Astrocyte of the hippocampus (primary cell): ENCODE measurements at places on chromosomes 2 and 18.

- DNase-seq: no peak
These were observed 329.9 kb downstream of the DYSF start for GRCh38 chr2:71783215-71783614.

- no peak for DNase-seq
These were observed 458 bp downstream of the HYCC2 start for GRCh38 chr2:201070948-201071478.

DNA sequence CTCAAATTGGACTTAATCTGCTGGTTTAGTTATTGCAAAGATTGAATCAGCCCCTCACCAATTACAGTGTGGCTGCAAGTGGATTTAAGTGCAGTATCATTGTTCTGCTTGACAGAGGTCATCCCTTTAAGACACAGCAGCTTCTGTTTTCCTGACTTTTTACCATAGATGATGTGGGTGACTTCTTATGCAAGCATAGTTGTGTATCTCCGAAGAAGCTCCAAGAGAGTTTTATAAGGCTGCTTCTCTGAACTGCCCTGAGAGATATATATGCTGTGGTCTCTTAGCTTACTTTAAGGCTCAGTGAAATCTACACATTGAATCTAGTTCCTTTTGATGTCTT, 3.5 kb downstream of the TRIB2 start:
- no peak for DNase-seq

DNA sequence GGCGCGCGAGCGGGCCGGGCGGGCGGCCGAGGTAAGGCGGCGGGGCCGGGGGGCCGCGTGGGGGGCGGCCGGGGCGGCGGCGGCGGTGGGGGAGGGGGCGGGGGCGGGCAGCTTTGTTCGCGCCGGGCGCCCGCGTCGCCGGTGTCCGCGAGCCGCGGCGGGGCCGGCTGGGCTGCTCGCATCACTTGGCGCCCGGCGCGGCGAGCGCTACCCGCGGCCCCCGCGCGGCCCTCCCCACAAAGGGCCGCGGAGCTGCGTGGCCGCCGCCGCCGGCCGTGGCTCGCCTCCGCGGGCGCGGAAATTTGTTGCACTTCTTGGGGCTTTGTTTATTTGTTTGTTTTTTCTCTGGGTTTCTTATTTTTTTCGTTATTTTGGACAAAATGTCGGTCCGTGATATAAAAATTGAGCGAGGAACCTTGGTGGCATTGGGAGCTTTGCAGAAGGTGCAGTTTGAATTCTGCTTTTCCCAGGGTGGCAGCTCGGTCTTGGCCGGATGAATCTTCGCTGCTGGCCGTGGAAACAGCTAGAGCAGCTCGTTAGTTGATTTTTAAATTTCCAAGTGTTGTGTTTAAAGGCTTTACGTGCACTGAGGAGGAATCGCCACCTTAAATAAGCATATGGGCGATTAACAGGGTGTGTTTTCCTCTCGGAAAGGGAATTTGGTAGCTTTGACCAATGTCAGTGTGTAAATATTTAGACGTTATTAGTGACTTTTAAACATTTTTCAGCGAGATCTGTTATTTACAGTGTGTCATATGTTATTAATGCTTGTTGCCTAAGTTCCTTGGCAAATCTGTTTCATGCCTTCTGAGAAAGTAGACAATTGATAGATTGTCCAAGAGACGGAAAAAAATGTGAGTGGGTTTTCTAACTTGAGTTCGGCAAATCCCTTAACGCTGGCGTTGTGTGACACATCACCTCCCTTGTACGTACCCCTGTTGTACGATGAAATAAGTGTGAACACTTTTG, 822 bp downstream of the UBE2E3 start:
- DNase-seq: peak; percentile 53

GRCh38 chr2:66498289-66498975, 63.5 kb downstream of the MEIS1 start:
- no peak for DNase-seq

DNA sequence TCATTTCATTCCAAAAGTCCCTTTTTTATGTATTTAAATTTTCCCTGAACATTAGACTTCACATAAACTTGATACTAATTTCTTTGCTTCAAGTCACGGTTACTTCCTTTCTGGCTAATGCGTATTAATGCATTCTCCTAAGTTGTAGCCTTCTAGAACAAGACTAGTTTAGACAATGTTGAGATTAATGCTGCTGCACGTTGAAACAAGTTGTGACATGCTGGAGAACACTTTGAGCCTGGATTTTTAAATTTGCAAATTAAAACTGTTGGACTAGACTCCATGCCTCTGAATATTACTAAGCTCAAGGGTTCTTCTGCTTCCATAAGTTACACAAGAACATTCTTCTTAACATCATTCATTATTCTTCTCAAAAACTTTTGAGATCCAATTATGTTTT, 29.1 kb downstream of the ID2 start:
- no peak for DNase-seq

DNA sequence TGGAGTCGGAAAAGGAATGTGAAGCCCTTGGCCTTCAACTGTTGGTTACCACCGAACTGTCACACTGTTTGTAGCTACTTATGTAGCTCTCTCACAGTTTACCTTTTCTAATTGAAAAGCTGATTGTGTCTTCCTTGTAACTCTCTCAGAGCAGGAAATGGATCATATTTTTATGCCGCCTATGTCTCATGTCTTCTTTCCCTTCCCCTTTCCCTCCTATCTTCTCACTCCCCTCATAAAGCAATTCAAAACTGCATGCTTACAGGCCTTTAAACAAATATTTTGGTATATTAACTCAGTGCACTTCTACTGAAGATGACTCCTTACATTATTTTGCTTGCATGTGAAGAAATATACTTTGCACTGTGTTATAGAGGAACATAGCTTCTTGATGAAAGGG, 6.0 kb downstream of the SLC39A10 start:
- DNase-seq: no peak
